ENCODE measurements at places on chromosomes 4 and X. TPM values are rescaled to one million over a fixed set of nuclear protein-coding genes. Genes with fewer than 3 reads are reported as not detected.
A peak's percentile ranks its signal among the peaks of the same experiment; 100 is the strongest.

The PIR gene
- total RNA-seq = 40.9 TPM

The MAGEB1 gene
- total RNA-seq = not detected

The CLCN4 gene
- 9.9 TPM for total RNA-seq

The TMPRSS11A gene
- not detected for total RNA-seq

GRCh38 chrX:97685753-97686152 is 802.0 kb downstream of the RPA4 start:
- H3K27ac ChIP-seq = no peak overlapping the region
- no peaks in the 10 kb centered on the region for H3K27me3 ChIP-seq
- H3K4me3 ChIP-seq = no peak overlapping the region
- no peaks in the 10 kb centered on the region for H3K36me3 ChIP-seq
- peak; percentile 45 for DNase-seq

- H3K27me3 ChIP-seq = no peaks in the 10 kb centered on the region
- DNase-seq = no peak
Measured at GRCh38 chr4:145760176-145760575, 80.2 kb downstream of the C4orf51 start.

GRCh38 chr4:153074936-153075630 is 129.2 kb upstream of the TRIM2 start:
- H3K4me1 ChIP-seq = peaks cover 23% of the 10 kb centered on the region
- H3K27ac ChIP-seq = no peak overlapping the region
- no peaks in the 10 kb centered on the region for H3K36me3 ChIP-seq
- no peak overlapping the region for H3K4me3 ChIP-seq
- no peaks in the 10 kb centered on the region for H3K27me3 ChIP-seq
- no peak for DNase-seq

DNA sequence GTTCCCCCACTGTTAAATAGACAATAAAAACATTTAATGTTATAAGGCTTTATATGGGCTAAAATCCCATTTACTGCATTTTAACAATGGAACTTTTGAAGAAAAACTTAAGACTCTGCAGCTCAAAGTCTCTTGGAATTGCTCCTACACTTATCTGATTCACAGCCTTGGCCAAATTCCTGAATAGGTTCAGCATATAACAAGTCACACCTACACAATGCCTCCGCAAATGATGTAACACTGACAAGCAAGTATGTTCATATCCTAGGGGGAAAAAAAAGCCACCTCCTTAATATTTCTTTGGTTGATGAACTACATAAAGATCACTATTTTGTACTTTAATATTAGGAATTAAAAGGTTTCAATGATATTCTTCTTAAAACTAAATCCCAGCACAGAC is 34.5 kb downstream of the RPS6KA6 start:
- H3K36me3 ChIP-seq = no peaks in the 10 kb centered on the region
- H3K27me3 ChIP-seq = no peaks in the 10 kb centered on the region
- no peak for DNase-seq
- peaks cover 8% of the 10 kb centered on the region for H3K4me1 ChIP-seq
- no peak overlapping the region for H3K4me3 ChIP-seq
- no peak overlapping the region for H3K27ac ChIP-seq

- H3K27me3 ChIP-seq = no peaks in the 10 kb centered on the region
- peaks cover 15% of the 10 kb centered on the region for H3K36me3 ChIP-seq
- H3K4me3 ChIP-seq = no peak overlapping the region
- DNase-seq = no peak
- no peak overlapping the region for H3K27ac ChIP-seq
- peaks cover 24% of the 10 kb centered on the region for H3K4me1 ChIP-seq
Measured at GRCh38 chrX:48492293-48492910, 16.4 kb upstream of the PORCN start.

GRCh38 chr4:82138374-82138773 is 235.4 kb downstream of the HNRNPD start:
- DNase-seq = no peak
- no peak overlapping the region for H3K27ac ChIP-seq
- H3K27me3 ChIP-seq = no peaks in the 10 kb centered on the region
- H3K4me3 ChIP-seq = no peak overlapping the region
- H3K4me1 ChIP-seq = peaks cover 7% of the 10 kb centered on the region

- H3K4me1 ChIP-seq = no peaks in the 10 kb centered on the region
- H3K27me3 ChIP-seq = no peaks in the 10 kb centered on the region
- H3K36me3 ChIP-seq = no peaks in the 10 kb centered on the region
- DNase-seq = no peak
- no peak overlapping the region for H3K4me3 ChIP-seq
Measured at GRCh38 chr4:99135541-99136162, 8.4 kb downstream of the ADH4 start.
